ENCODE measurements at places on chromosomes 4 and X.

GRCh38 chr4:79831701-79832514 is 241.1 kb downstream of the ANTXR2 start:
- no peak for DNase-seq

GRCh38 chrX:93598076-93598475 is 75.3 kb downstream of the NAP1L3 start:
- no peak for DNase-seq

- DNase-seq: no peak
Measured at GRCh38 chrX:134484039-134484438, 24.1 kb downstream of the HPRT1 start.

GRCh38 chr4:84547211-84547610 is 35.7 kb upstream of the CDS1 start:
- no peak for DNase-seq

DNA sequence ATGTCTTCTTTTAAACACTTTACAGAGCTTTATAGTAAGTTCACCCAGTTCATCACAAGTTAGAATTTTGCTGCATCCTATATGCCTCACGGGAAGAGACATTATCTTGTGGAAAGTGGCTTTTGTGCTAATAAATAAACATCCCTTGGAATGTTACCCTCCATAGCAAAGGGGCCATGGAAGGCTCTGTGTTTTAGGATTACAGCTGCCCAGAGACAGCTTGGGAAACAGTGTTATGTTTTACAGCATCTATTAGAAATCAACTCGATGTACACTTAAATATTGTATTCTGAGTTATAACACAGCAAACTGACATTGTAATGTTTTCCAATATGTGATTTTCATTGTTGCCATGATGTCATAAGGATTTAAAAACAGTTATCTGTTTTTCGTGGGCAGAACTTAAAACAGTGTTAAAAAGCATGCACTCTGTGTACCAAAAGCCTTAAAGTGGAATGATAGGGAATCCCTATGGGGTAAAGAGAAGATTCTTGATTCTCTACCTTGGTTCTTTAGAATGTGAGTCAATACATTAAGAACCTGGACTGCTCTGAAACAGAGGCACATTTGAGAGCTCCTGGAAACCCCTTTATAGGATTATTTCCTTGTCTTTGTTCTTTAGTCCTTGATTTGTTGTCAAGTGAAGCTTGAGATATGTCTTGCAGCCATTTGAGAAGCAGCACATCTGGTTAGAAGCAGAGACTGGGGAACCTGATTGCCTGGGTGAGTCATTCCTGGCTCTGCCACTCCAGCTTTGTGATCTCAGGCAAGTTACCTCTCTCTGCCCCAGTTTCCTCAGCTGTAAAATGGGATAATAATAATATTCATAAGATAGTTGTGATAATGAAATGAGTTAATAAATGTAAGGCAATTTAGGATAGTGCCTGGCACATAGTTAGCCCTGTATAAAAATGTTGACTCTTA is 41.6 kb downstream of the ARHGAP10 start:
- DNase-seq: no peak

DNA sequence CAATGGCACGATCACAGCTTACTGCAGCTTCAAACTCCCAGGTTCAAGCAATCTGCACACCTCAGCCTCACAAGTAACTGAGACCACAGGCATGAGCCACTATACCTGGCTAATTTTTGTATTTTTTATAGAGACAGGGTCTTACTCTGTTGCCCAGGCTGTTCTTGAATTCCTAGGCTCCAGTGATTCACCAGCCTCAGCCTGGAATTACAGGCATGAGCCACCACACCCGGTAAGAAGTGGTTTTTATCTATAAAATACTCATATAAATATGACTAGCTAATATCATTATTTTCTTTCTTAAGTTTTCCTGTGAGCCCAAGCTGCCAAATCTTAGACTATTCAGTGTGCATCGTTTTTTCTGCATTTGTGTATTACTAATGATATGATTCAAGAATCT is 4.4 kb downstream of the SCFD2 start:
- DNase-seq: no peak

- DNase-seq: no peak
Measured at GRCh38 chr4:78313754-78314120, 237.8 kb upstream of the ANXA3 start.

- no peak for DNase-seq
Measured at GRCh38 chrX:46715530-46715929, 43.4 kb downstream of the SLC9A7 start.
